ENCODE measurements at places on chromosomes 1 and 21. TPM values are rescaled to one million over a fixed set of nuclear protein-coding genes. Genes with fewer than 3 reads are reported as not detected.

DNA sequence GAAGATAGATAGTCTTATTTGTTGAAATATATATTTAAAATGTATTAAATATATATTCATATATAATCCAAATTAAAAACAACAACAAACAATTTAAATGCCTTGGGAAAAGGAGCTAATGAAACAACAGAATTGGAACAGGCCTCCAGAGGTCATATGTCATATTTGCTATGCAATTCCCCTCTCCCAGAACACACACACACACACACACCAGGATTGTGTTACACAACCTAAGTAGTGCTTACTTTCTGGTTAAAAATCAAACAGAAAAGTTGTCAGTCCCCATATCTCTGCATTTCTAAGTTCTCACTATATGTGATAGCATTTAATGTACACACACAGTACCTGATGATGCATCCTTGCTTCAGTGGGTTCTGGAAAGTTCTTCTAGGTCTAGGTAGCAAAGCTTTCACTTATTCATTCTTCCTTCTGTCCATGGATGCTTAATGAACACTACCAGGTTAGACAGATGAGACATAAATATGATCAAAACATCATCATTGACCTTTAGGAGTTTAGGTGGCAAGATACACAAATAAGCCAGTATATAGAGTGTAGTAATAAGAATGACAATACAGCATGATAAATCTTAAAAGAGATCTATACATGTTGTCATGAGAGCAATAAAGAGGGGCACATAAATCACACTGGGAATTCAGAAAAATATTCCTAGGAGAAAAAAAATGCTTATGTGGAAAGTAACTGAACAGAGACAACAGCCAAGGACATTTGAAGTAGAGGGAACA is 662.8 kb downstream of the PTPRC start:
- DNase-seq: no peak

- DNase-seq: no peak
These were observed 12.6 kb downstream of the VN1R5 start for GRCh38 chr1:247268390-247269045.

DNA sequence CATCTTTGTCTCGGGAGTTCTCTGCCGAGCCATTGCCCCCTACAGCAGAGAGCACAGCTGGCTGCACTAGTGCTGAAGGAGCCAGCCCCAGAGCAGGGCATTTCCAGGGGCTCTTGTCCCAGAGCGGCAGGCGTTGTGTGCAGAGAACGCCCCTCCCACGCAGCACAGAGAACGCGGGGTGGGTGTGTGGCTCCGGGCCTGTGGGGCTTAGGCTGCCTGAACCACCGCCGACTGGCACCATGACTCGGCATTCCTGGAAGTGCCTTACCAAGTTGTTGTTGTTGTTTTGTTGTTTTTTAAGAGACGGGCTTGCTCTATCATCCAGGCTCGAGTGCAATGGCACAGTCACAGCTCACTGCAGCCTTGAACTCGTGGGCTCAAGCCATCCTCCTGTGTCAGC is 15.8 kb upstream of the DIP2A start:
- DNase-seq: no peak

DNA sequence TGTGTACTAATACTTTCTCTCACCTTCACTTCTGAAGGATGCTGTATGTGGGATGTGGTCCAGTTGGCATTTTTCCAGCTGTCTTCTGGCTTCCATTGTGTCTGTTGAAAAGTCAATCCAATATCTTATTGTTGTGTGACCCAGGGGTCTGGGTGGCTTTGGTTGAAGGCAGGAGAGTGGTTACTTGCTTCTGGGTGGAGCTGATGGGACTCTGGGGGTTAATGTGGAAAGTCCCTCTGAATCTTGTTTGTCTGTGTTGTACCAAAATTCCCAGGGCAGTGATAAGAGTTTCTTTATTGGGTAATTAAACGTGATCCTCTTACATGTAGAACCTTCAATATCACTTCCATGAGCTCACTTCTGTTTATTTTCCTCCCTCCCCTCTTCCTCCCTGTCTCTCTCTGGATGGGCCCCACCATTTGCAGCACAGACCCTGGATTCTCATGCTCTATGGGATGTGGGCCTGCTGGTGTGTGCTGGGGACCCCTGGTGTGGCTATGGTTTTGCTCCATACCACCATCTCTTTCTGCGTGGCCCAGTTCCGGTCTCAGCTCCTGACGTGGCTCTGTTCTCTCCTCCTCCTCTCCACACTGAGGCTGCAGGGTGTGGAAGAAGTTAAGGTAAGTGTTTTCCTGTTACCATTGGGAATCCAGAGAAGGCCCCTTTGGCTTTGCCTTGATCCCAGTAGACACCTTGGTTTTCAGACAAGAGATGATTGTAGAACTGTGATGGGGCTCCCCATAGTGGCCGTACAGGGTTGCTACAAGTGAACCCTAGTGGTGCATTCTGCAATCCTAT is 71.5 kb downstream of the HHAT start:
- peak; percentile 50 for DNase-seq

- no peak for DNase-seq
These were observed 102.6 kb downstream of the AJAP1 start for GRCh38 chr1:4756851-4757580.

GRCh38 chr21:45965084-45965809 is 16.3 kb upstream of the COL6A1 start:
- no peak for DNase-seq

DNA sequence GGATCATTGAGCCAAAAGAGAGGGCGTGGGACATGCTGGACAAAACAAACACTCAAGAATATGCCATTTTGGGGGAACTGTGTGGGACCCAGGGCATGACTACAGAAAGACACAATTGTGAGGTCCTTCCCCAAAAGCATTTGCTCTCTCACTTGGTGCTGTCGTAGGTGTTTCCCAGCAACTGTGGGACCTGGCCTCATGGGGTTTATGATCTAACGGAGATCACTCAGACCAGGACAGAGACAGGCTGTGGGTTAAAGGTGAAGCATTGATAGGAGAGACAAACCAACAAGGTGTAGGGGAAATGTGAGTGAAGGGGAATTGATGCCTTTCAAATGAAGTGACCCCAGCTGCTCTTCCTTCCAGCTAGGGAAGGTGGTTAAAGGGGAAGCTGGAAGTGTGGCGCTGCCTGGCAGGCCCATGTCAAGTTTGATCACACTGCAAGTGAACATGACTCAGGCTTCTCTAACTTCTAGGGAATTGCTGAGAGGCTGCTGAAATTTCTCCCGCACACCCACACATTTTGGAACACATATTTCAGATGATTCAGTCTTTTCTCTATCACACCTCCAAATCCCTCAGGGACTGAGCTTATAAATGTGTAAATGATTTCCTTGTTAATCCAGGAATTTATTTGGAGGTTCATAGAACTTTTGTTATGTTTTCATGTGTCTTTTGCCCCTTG is 30.2 kb downstream of the TRAF5 start:
- no peak for DNase-seq

The SH3BGRL3 gene
- total RNA-seq: 12.2 TPM

The CLDN8 gene
- total RNA-seq: not detected

The RHEX gene
- 0.62 TPM for total RNA-seq
